Fibroblast of upper back skin (primary cell): ENCODE measurements at places on chromosomes 1 and 21.

- no peak for DNase-seq
Observed at GRCh38 chr1:43359696-43360095, 915 bp downstream of the CDC20 start.

DNA sequence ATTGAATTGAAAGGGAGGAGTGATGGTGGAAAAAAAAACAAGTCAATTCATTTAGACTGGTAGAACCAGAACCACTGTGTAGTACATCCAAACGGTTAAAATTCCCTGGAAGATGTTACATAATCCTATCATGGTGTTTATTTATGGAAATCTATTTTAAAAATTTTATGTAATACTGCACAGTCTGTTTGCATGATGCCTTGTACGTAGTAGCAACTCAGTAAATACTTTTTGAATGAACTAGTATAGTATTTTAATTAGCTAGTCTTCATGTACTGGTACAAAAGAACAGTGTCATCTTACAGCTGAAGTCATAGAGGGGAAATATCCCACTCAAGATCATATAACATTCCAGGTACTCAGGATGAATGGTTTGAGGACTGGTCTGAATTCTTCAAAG lies 27.0 kb upstream of the IER5 start:
- no peak for DNase-seq

GRCh38 chr1:118963456-118964430 lies 24.4 kb downstream of the TBX15 start:
- peak; percentile 98 for DNase-seq

DNA sequence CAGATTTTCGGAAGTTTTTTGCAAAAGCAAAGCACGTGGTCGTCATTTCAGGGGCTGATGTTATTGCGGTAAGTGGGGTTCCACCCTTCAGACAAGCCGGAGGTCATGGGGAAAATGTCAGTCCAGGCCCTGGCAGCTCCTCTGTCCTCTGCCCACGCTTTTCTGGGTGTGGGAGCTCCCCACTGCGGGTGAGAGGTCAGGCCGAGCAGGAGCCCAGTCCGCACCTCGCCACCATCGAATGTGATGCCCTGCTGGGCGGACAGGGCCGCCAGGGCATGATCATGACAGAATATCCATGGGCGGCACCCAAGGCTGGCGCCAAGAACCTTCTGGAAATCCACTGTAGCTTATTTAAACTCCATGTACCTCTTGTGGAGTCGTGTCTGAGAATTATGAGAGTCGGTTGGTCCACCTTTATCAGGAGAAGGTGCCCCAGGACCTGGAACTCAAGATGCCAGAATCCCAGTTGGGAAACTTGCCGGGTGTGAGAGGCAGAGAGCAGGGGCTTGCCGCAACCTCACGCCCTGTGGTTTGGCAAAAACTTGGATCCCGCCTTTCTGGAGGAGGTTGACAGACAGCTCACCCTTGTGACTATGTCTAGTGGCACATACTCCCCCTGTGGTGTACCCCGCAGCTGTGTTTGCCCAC lies 6.9 kb downstream of the DIRAS3 start:
- no peak for DNase-seq

DNA sequence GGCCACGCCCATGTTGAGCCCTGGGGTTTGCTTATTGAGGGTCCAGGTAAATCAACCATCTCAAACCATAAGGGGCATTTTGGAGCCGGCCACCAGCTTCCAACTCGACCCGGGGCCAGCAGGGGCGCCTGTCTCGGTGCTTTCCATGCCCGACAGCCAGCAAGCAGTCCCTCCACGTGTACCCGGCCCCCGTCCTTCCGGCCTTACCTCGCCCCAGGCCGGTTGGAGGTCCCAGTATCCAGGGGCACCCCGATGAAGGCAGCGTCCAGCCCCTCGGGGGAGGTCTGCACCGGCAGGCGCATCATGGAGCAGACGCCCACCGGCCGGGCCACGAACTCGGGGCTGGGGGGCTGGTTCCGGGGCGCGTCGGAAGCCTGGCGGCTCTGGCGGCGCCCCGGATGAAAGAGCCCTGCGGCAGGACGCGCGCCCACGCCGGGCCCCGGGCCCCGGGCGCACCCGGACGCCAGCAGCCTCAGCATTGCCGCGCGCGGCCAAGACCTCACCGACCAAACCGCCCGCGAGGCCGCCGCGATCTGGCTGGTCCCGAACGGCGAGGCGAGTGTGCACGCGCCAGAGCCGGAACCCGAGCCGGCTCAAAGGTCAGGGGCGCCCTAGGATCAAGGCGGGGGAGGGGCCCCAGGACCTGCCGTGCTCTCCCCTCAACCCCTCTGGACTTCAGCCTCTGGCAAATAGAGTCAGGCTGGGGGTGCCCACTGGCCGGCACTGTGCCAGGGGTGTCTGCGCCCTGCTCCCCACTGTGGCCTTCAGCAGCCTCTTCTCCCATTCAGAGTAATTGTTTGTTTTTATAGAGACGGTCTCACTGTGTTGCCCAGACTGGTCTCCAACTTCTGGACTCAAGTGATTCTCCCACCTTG lies at the start of gene AGMAT:
AGMAT (minus strand) TSS at position 563 of the 875 bp plus-strand sequence; CDS start at position 479, 84 bp downstream.
- peak; percentile 32 for DNase-seq

GRCh38 chr1:247210062-247210375 lies 38.2 kb upstream of the ZNF124 start:
- DNase-seq = peak; percentile 5

DNA sequence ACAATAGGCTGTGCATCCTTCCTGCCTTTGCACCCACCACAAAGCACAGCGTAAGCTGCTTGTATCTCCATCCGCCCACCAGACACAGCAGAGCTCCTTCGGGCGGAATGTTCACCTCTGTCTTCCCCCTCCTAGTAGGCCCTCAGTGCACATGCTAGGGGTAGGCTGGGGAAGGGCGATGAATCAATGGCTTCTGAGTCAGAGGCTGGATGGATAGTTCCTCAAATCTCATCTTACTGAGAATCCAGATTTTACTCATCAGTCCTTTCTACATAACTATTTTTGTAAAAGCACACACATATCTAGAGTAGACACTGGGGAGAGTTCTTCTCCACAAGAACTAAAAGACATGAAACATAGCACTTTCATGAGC lies 73.8 kb downstream of the BCAR3 start:
- DNase-seq = peak; percentile 59

- no peak for DNase-seq
Observed at GRCh38 chr1:70247768-70248167, 26.6 kb downstream of the SRSF11 start.

- DNase-seq = no peak
Observed at GRCh38 chr1:5953386-5953785, 38.8 kb downstream of the NPHP4 start.

- no peak for DNase-seq
Observed at GRCh38 chr21:45572231-45572630, 30.0 kb upstream of the SLC19A1 start.

DNA sequence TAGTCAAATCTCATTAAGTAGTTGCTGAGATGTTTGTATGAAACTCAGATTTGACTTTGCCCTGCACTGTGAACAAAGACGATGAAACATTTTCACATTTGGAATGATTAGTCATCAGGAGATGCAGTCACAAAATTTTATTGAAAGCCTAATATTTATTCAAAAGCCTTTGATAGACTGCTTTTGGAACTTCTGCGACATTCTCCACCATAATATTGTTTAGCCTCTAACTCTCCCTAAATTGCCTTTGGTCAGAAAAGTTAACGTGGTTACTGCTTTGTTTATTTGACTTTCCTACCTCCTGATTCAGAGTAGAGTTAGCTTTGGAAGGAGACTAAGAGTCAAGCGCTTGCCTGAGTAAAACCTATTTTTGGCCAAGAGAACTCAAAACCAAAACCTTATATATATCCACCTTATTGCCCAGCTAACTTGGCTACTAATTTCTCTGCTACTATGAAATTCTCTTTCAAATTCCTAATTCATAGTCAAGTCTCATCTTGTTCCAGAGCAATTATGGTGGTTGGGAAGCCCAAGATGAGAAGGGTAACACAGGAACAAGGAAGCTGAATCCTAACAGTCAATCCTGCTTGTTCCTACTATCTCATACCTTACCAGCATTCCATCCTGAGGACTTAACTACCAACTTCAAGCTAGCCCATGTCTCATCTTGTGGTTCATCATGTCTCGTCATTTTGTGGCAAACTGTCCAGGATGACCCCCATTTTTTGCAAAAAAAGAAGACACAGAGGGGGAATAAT lies 429.6 kb downstream of the USP25 start:
- DNase-seq = peak; percentile 36

DNA sequence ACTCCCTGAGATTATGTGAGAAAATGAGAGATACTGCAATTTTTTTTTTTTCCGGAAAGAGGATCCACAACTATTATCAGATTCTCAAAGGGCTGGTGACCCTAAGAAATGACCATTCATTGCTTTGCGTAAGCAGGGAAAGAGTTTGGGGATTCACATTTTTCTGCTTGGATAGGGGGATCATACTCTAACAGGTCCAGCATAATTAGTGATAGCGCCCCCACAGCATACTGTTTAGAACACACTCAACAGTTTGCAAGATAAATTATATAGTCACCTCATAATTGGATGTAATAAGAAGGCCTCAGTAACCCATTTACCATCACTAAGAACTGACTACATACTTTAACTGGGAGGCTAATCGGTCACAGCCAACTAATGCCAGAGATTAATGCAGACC lies 1.9 kb downstream of the CCT3 start:
- no peak for DNase-seq

GRCh38 chr1:104760017-104760416 lies 1010.3 kb downstream of the AMY1C start:
- DNase-seq = no peak

- no peak for DNase-seq
Observed at GRCh38 chr1:108916788-108917187, 40.0 kb downstream of the GPSM2 start.

DNA sequence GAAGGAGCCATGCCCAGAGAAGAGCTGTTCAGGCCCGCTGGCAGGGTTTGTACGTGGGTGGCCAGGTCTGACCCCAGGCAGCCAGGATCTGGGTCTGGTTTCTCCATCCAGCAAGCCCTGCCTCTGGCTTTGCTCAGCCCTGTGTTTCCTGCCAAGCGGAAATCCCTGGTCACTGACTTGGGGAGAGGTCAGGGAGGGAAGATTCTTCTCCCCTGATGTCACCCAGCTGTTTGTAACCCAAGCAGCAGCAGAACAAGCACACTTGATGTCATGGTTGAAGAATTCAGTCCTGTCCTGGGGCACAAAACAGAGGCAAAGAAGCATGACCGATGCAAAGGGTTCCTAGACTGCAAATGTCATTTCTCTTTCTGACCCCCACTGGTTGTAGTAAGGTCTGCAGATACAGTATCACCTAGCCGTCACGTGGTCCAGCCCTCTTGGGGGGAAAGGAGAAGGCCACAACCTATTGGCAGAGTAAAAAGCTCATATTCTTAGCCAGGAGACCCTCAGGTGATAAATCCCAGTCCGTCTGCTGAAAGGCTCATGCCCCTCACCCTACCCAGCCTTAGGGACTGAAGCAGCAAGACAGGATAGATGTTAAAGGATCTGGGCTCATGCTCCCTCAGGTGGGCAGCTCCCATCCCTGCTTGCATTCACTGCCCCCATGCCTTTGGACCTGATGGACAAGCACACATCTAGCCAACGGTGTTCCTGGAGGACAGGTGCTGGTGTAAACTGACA lies 120.9 kb downstream of the SYT2 start:
- DNase-seq = peak; percentile 98

DNA sequence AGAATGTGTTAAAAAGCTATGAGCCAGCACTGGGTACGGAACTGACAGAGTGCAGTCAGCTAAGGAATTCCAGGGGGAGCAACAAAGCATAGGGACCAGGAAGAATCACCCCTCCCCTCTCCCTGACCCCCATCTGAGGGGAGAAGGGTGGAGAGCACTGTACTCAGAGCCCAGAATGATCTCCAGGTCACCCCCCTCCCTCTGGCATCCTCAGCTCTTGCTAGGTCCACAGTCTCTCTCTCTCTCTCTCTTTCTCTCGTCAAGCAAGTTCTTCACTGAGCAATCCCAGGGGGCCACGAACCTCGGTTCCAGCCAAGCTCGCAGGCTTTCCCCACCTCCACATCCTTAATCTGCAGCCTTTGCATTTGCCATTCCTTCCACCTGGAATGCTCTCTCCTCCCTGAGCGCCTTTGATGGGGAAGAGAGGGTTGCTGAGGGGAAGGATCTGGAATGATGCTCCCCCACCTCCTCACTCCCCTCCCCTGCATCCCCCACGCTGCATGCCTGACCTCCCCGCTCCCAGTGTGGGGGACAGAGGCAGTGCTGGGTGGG lies 6.7 kb upstream of the WASF2 start:
- DNase-seq = peak; percentile 82
